Mesothelial cell of epicardium (in vitro differentiated cells): ENCODE measurements at places on chromosomes 4 and X.

GRCh38 chr4:8409264-8410065 lies 31.1 kb downstream of the ACOX3 start:
- no peak for DNase-seq

DNA sequence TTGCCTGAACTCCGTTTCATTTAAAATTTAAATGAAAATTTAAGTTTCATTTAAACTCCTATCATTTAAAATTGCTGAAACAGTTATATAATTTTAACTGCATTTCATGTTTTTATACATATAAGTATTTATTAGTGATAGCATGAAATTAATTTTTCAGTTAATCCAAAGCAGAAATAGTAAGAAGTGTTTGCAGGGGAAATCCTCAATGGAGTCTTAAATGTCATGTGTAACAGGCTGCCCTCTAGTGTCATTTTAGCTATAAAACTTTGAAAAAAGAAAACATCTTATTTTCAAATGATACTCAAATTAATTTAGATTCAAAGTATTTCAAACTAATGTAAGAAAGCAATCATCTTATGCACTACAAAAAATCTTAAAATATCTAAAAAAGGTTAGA lies 27.2 kb downstream of the TAPT1 start:
- DNase-seq: no peak

- DNase-seq: no peak
These were observed 314.7 kb downstream of the LDB2 start for GRCh38 chr4:16583764-16584163.

DNA sequence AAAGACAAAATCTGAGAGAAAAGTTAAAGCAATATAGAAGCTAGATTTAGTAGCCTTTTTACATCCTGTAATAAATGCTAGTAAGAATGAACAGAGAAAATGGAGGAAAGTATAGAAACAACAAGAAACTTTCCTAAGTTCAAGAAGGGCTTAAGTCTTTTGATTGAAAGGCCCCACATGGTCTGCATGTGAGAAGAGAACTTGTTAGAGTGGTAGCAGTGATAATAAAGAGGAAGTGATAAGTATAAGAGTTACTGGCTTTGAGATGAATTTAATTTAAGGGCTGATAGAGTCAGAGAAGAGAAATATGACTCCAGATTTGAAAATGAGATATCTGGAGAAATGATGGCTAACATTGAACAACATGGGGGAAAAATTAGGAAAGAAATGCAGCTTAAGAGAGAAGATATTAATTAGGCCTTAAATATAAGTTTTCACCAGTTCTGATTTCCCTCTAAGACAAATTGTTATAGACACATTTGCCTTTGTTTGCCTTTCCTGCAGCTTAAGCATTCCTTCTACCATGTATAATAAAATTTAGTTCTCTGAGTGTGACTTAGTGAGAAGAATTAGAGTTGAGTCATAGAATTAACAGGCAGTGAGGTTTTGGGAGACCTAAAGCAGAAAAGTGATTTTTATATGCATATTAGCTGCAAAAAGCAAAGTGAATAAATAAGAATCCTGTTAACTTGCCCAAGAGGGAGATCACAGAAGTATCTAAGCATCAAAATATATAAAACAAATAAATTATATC lies 18.4 kb downstream of the ZFX start:
- DNase-seq: no peak
